Bone marrow (tissue), 2 donors: ENCODE measurements at places on chromosomes 3 and 15.
A peak's percentile ranks its signal among the peaks of the same experiment; 100 is the strongest.

DNA sequence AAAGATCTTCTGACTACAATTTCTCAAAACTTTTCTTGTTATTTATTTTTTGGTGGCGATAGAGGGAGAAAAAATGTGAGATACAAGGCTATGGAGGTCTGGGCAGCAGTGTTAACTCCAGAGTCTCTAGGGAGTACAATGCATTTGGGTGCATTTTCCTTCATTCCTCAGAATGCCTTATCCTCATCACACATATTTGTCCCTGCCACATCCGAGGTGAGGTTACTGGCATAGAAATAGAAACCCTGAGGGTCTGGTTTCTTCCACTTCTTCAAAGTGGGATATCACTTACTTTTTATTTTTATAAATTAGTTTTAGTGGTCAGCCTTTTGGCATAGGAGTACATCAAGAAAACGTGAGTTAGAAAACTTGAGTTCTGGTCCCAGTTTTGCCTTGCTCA, 150.4 kb downstream of the TIGIT start:
- DNase-seq = no peak

- no peak for DNase-seq
Observed at GRCh38 chr15:41995476-41995855, 23.1 kb upstream of the EHD4 start.

GRCh38 chr3:147412261-147412916, 3.2 kb downstream of the ZIC1 start:
- DNase-seq = no peak

GRCh38 chr15:51856714-51857380, 27.4 kb downstream of the TMOD3 start:
- DNase-seq = no peak

- DNase-seq = peak; percentile 15
Observed at GRCh38 chr3:188974856-188975599, 196.7 kb upstream of the TPRG1 start.

DNA sequence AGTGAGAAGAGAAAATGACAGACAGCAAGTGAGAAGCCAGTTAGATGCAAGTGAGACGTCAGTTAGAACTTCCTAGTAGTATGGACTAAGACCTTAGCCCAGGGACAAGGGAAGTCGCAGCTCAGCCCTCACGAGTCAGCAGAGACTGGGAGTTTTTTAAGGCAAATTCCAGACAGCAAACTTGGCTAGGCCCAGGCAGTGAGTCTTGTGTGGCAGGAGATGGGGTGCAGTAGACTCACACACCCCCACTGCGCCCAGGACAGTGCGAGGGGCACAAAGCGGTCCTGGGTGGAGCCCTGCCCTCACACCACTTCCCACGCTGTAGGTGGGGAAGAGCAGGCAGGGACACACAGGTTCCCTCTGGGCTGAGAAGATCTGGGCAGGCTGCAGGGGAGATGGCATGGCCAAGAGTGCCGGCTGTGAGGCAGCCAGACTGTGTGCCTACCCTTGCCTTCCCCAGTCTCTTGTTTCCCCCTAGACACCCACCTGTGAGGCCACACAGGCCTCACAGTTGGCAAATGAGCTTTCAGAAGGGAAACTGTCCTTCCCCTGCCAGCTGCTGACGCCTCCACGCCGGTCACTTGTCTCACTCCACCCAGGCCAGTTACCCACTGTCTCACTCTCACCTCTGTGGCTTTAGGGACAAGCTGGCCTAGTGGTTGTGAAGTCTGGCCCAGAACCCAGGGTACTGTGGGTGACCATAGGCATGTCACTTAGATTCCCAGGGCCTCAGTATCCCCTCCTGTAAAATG, 13.7 kb upstream of the PRKCD start:
- no peak for DNase-seq

DNA sequence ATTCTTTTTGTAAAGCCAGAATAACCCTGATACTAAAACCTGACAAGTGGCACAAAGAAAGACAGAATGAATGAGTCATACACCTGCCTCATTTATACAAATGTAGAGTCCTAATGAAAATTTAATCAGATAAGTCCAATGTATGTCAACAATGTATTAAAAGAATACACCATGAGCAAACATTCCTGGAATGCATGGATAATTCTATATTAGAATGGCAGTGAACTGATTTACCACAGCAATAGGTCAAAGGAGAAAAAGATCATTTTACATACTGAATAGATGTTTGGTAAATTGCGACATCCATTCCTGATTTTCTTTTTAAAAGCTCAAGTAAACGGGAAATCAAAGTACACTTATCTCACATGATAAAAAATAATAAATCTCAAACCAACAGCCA, 11.2 kb upstream of the LOXL1 start:
- DNase-seq = no peak

DNA sequence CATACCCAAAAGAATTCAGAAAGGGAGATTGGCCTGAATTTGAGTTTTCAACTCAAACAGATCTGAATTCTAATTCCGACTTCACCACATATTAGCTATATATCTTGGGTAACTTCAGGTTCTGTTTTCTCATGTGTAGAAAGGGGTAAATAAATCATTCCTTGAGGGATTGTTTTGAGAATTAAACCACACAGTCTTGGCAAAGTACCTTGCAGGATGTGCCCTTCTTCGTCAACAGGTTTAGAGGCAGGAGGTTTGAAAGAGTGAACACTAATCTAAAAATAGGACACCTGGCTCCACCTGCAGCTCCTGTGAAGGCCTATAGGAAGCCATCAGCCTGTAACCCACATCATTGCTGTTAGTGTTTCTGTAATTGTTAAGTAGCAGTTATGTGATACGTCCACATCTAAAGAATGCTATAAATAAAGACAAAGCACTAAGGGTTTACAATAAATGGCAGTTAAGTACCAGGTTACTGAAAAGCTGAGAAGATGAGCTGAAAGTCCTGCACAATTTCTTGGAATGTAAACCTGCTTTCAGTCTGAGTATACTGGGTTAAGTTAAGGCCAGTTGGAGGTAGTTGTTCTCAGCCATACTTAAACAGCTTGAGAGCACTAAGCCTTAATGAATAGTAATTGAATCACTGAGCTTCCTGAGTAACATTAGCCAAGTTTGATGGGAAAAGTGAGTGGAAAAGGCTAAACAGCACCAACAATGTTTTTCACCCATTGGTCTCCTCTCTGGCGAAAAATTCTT, 6.0 kb downstream of the CCDC80 start:
- DNase-seq = no peak
